ENCODE measurements at places on chromosomes 1 and 21.

GRCh38 chr1:85091671-85092280 lies 43.5 kb upstream of the MCOLN3 start:
- DNase-seq = no peak

GRCh38 chr1:150141452-150141851 lies 8.3 kb upstream of the PLEKHO1 start:
- no peak for DNase-seq

DNA sequence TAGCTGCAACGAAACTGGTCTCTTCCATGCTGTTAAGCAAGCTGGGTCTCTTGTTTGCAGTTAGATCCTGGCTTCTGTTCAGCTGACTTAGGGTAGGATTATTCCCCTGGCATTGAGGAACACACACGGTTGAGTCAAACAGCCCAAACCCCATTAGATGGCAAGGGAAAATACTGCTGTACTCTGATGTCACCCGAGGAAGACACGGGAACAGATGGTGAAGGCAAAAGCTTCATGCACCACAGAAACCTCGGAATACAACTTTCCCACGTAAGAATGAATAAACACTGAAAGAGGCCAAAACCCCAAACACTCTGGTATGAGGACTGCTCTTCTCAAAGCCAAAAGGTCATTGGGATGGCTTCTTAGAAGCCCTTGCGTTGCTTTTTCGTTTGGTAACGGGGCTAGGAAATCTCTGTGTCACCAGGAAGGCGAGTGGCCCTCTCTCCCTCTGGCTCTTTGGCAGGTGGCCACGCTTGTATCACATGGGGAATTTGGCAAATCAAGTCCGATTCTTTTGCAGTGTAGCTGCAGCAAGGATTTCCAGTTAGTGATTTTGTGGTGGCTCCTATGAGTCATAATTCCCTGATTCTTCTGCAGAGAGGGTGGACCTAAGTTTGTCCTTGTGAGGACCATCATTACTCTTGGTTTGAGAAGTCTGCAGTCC lies 16.7 kb upstream of the LYST start:
- no peak for DNase-seq

DNA sequence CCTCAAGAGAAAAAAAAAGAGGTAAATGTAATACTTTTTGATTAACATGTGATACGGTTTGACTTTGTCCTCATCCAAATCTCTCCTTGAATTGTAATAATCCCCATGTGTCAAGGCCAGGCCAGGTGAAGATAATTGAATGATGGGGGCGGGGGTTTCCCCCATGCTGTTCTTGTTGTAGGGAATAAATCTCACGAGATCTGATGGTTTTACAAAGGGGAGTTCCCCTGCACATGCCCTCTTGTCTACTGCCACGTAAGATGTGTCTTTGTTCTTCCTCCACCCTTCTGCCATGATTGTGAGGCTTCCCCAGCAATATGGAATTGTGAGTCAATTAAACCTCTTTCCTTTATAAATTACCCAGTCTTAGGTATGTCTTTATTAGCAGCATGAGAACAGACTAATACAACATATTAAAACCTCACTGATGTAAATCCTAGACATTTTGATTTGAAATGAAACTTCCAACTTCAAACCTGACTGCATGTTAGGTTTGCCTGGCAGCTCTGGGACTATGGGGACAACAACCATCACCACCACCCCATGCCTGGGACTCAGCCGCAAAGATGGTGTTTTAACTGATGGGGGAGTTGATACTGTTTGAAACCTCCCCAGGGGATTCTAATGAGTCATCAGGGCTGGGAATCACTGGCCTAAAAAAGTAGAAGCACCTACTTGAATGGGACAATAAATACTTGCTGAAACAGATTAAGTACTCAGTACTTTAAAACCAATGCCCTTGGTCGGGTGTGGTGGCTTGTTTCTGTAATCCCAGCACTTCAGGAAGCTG lies 32.8 kb upstream of the BACH1 start:
- no peak for DNase-seq

GRCh38 chr1:8448911-8449661 lies 131.2 kb downstream of the SLC45A1 start:
- DNase-seq = no peak

DNA sequence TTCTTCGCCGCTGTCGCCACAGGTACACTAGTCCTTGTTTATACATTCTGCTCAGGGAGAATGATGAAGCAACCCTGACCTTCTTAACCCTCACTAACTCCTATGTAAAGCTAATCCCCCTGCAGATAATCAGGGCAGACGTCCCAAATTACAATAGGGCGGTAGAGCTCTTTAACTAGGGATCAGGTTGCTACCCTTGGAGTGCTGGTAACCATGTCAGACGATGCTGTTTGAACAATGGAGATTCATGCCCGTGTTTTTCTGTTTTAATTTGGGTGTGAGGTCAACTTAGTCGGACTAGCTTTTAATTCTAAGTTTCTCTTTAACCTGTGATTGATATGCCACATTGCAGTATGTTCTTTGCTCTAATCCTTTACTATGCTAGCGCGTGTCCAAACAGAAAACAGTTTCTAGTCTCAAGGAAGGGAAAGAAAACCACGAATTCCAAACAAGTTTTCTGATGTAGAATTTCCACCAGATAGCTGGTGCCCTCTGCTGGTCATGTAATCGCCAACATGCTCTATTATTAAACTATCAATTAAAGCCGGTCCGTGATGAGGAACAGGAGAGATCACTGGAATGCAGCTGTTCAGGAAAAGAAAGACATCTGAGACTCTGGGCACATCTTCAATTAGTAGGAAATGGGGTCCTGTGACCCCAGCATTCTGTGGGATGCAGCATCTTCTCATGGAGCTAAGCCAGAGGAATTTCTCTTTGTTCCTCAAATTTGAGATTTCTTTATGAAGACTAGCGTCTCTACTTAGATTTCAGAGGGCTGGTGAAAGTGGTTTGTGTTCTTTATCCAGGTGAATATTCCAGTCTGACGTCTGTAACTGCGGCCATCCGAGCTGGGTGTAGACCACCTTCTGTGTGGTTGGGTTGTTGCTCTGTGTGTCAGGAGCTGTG lies 18.3 kb upstream of the VAMP3 start:
- no peak for DNase-seq

- DNase-seq = no peak
Observed at GRCh38 chr1:11214698-11215380, 25.7 kb downstream of the ANGPTL7 start.

DNA sequence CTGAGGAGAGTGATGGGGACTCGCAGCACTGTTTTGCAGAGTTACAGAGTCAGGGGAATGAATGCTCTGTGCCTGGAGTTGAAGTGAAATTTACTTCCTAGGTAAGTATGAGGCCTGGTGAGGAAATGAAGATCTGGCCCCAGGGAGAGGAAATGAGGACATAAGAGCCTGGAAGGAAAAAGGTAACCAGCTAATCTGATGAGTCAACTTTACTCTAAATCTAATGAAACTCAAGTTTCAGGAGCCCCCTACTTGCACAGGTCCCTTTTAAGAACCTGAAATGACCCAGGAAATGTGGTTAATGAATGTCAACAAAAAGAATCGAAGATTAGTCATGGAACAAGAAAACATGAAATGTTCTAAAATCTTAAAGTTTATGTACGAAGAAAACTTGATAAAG lies 599.0 kb downstream of the AGBL4 start:
- DNase-seq = no peak

All from activated CD4-positive, CD25-positive, alpha-beta regulatory T cell (primary cell).